Stomach (tissue), 19 donors: ENCODE measurements at places on chromosomes 11 and 22. TPM values are rescaled to one million over a fixed set of nuclear protein-coding genes. Genes with fewer than 3 reads are reported as not detected.

Gene NTM
- 8.4 TPM for total RNA-seq

Gene GLB1L2
- 19.2 TPM for total RNA-seq

DNA sequence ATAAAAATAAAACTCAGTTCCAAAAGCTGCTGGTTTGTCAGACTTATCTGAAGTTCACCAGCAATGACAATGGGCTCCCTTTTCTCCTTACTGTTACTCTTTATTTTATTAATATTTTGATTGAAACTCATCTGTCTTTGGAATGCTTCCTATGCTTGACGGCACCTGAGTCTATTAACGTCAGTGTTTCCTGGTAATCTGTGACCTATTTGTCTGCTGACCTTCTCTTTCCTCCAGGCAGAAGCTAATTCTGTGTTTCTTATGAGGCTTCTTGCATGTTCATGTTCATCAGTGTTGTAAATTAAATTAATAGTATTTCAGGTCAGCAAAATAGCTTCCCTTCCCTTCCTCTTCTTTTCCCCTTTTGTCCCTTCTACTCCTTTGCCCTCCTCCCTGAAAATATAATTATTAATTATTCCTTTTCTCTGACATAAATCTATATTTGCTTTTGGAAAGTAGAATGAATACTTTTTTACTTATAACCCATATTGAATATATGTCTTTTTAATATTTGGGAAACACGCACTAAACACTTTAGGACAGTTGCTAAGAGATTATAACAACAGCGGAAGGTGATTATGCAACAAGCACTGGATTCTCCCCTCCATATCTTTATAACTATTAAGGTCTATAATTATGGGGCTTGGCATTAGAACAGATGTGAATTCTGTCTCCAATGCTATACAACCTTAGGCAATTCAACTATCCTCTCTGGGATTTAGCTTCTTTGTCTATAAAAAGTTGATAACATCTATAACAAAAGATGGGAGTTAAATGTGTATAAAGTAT, 32.1 kb upstream of the PCF11 start:
- DNase-seq, result peak; percentile 24

DNA sequence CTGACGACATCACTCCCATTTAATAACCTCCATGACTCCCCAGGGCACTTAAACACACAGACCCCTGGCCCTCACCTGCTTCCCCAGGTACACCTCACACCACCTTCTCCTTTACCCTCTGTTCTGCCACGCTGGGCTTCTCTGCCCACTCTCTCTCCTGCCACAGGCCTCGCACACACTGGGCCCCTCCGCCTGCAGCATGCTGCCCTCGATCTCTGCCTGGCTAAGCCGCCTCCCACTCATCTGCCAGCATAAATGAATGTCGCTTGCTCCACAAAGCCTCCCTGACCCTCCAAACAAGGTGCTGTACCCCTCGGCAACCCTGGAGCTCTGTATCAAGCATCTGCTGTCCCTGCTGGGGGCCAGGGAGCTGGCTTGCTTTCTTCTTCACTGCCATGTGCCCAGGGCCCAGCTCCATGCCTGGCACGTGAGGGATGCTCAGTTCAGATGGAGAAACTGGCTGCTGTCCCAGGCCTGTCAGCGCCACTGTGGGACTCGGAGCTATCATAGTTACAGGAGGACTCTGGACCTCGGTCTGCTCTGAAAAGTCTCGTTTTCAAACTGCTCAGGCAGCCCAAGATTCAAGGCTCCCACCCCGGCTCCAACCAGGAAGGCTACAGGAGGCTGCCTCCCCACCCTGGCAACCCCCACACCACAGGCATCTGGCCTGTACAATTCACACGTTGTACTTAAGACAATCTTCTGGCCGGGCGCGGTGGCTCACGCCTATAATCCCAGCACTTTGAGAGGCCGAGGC, 11.9 kb downstream of the TTLL1 start:
- DNase-seq, result no peak

DNA sequence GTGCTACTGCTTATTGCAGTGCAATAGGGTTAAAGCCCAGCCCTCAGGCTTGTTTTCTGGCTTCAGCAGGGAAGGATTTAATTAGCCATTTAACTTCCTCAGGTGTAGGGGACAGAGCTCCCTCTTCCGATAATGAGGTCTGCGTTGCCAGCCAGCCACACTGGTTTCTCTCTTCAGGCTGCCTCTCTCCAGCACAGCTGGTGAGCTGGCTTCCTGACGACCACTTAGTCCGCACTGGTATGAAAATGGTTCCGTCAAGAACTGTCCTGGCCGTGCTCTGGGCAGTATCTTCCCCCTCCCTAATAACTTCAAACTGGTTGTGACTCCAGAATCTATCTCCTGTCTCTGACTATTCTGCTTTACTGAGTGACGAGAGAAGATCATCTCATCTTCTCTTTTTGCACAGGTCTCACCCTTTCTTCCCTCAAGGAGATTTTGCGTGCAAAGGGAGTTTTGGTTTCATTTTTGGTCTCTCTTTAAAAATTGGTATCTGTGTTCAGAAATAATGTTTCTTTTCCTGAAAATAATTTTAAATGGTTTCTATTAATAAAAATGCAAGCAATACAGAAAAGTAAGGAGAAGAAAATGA, 49.2 kb downstream of the CNTN5 start:
- DNase-seq, result peak; percentile 64

- peak; percentile 22 for DNase-seq
Observed at GRCh38 chr11:65204646-65205601, 23.2 kb downstream of the CAPN1 start.

GRCh38 chr22:31425331-31426050, 26.1 kb downstream of the DRG1 start:
- DNase-seq, result no peak

GRCh38 chr11:115521825-115522224, 17.6 kb upstream of the CADM1 start:
- no peak for DNase-seq

- no peak for DNase-seq
Observed at GRCh38 chr11:44839458-44840084, 111.1 kb downstream of the TP53I11 start.

- DNase-seq, result no peak
Observed at GRCh38 chr11:63142459-63142858, 1.6 kb downstream of the SLC22A24 start.

DNA sequence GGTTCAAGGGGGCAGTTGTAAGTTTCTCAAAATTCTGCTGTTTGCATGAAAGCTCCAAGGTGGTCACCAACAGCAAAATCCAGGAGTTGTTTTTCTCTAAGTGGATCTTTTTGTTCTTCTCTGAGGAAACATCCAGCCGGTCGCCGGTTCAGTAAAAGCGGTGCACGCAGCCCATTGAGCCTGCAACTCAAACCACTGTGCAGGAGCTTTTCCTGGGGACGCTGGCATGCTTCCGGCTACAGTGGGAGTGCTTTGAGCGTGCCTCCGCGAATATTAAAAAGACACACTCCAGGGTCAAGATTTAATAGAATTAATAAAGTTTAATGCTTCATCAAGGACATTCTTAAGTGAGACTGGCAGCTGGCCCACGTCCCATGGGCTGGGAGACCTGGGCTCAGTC, 25.4 kb downstream of the IGF2 start:
- no peak for DNase-seq

DNA sequence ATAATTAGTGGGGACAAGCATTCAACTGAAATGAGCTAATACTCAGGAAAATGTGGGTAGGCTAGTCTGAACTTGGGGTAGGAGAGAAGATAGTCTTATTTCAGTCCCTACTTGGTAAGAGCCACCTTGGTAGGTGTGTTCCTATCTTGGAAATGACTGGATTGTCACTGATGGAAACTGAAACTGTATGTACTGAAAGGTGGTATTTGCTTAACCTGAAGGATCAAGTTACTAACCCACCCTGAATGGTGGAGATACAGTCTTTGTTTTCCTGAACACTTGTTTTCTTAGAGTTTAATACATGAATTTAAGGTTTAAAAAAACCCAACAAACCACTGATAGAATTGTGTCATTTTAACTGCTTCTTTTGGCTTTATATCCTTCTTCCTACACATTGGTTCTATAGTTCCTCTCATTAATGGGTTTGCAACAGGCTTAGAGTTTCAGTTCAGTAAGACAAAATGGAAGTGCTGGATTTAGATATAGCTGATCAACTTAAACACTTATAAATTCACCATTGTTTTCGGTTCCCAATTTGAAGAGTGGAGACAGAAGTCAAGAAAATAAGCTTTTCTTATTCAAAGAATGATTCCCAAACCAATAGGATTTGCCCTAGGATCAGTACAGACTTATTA, 4.2 kb downstream of the FAR1 start:
- DNase-seq, result no peak

DNA sequence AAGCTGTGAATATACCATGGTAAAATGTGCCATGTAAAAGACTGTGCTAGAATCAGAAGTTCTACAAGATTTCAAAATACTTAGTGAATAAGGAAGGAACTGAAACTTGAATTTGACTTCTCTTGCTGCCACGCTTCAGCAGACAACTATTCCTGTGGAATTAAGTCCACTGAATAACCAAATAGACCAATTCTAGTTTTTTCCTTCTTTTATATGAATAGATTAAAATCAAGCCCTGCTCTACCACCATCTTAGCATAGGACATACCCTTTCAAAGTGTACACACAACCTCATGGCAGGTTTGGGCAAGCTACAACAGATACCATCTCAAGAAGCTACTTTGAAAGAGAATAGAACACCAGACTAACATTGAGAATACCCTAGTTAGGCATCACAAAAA, 23.4 kb upstream of the CLNS1A start:
- no peak for DNase-seq
